ENCODE measurements at places on chromosomes 13 and 19.

DNA sequence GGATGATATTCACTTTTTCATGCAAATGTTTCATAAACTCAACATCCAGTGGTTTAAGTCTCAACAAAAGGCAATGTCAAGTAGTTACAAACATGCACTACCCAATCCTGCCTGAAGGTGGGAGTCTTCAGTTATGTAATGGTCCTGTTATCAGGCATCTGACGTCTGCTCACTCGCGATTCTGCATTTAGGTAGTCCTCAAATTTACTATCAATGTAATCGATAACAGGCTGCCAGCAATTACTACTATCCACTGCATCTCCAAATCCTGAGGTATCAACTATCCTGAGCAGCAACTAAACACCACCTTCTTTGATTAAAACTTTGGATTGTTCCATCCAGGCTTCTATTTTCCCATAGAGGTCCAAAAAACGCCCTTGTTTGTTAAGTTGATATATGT lies 51.2 kb downstream of the NLRP12 start:
- DNase-seq = peak; percentile 34

- no peak for DNase-seq
Observed at GRCh38 chr13:110454227-110454859, 107.2 kb downstream of the RAB20 start.

- DNase-seq = no peak
Observed at GRCh38 chr13:48939728-48940127, 36.0 kb upstream of the FNDC3A start.

DNA sequence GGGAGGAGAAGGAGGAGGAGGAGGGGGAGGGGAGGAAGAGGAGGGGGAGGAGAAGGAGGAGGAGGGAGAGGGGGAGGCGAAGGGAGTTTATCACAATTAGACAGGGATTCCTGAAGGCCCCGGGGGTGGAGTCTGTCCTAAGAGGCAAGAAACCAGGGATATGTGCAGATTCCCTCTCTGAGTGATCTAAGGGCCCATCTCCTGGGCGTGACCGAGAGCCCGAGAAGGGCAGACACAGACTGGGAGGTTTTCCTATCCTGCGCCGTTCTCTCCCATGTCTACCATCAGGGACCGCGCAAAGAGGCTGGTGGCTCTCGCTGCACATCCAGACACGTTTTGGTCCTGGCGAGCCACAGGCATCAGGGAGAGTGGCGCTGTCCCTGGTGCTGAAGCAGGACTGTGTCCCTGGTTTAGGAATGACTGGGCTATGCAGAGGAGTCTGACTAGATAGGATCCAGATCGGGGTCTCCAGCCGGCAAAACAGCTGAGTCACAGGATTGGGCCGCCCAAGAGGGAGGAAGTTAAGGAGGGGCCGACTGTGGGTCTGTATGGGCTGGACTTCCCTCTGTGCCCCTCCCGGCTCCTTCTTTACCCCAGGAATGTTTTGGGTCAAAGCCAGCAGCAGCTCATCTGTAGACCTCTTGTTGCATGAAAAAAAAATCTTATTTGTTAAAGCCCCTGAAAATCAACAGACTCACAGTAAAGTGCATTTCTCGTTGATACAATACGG lies 17.9 kb upstream of the ZNF175 start:
- no peak for DNase-seq

- DNase-seq = no peak
Observed at GRCh38 chr19:8426283-8426682, 13.2 kb downstream of the MARCHF2 start.

DNA sequence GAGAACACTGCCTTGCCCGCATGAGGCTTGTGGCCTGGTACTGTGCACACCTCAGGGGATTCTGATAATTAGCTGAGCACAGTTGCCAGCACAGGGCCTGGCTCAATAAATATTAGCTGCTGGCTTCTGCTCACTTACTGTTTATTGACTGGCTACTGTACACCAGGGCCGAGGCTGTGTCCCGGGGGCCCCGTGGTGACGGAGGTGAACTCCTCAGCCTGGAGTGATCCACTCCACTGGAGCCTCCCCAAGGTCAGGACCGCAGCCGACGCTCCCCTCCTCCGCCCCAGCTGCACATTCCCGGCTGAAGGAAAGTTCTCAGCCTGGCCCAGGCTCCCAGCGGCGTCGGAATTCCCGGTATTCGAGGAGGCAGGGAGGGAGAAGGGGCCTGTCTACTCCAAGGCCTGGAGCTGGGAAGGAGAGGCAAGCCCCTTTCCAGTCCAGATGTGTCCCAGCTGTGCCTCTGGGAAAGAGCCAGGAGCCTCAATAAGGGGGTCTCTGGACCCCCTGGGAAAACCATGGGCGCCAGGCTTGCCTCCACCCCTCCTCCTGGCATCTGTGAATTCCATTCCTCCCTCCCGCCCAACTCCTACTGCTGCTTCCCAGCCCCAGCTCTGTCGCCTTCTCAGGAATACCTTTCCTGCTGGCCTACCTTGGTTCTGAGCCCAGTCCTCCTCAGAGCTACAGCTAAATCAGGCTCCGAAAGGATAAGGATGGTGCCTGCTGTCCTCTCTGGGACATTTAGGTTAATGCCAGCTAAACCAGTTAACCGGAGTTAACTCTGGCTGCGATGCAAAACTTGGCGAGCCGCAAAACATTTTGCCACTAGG lies 7.3 kb downstream of the RPS16 start:
- DNase-seq = no peak
